ENCODE measurements at places on chromosomes 16 and 17.

- no peak for DNase-seq
Observed at GRCh38 chr17:39177256-39177655, 11.3 kb upstream of the ARL5C start.

- no peak for DNase-seq
Observed at GRCh38 chr16:14179116-14179515, 108.0 kb downstream of the MRTFB start.

GRCh38 chr16:56985962-56986360, 3.4 kb upstream of the NLRC5 start:
- DNase-seq, result no peak

GRCh38 chr17:19978209-19978802, 678 bp upstream of the AKAP10 start:
- no peak for DNase-seq

DNA sequence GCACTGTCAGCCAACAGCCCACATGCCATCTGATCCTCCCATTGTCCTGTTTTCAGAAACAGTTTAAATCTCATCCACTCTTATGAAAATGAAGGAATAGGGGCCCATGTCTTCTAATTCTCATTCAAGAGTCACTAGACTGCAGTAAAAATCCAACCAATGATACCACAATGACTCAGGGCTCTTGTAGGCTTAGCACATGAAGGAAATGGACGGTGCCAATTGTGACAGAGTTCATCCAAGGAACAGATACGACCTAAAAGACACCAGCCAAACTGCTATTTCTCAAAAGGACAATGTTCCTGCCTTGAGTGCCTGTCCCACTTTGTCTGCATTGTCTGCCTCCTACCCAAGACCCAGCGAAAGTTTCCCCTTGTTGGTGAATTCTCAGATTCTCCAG, 204.8 kb upstream of the COX10 start:
- no peak for DNase-seq

DNA sequence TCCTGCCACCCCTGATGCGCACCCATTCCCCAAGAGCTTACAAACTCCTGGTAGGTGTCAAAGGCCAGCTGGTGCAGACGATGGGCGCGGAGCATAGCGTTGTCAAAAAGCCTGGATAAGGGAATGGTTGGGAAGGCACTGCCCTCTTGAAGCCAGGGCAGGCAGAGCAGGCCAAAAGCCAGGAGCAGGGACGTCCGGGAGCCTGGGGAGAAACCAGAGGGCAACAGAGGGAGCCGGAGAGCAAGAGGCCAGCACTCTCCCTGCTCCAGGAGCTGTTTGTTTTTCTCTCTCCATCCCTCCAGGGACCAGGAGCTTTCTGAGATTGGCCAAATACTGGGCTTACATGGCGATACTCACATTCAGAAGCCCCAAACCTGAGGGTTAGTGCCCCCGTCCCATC, 334 bp downstream of the GH1 start:
- DNase-seq, result no peak

DNA sequence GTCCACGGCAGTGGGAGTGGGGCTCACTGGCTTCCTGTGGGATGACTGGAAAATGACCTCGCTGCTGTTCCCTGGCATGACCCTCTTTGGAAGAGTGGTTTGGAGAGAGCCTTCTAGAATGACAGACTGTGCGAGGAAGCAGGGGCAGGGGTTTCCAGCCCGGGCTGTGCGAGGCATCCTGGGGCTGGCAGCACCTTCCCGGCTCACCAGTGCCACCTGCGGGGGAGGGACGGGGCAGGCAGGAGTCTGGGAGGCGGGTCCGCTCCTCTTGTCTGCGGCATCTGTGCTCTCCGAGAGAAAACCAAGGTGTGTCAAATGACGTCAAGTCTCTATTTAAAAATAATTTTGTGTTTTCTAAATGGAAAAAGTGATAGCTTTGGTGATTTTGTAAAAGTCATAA, 7.8 kb upstream of the RNF213 start:
- DNase-seq, result peak; percentile 77

DNA sequence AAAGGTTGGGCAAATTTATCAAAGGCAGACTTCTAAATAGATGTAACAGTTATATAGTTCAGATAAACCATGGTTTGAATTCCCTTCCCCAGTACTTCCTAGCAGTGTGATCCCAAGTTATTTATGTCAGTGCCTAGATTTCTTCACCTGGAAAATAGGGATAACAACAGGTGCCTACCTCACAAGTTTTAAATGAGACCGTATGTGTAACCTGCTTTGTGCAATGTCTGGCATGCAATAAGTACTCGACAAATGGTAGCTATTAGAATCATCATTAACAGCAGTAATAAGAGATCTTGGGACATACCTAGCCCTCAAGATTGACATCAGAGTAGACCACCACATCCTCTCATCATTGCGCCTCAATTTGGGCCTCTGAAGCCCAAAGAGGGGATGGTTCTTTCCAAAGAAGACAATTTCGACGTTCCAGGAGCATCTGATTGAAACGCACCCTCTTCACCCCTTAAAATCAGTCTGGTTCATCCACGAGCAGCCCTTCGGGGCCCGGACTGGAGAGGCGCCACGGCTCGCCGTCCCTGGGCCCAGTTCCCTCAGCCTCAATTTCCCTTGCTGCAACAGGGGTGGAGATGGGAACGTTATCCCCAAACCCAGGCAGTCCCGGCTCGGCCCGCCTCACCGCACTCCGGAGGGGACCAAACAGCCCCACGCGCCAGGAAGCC, 541 bp downstream of the ACACA start:
- no peak for DNase-seq

- DNase-seq, result no peak
Observed at GRCh38 chr17:48734333-48735061, 5.9 kb upstream of the HOXB13 start.

GRCh38 chr17:18381158-18381952, 3.8 kb downstream of the EVPLL start:
- DNase-seq, result no peak

GRCh38 chr17:82713071-82713723, 3.3 kb upstream of the FN3KRP start:
- DNase-seq, result no peak

- no peak for DNase-seq
Observed at GRCh38 chr17:520447-521182, 168.0 kb upstream of the RPH3AL start.

GRCh38 chr16:11165349-11165748, 90.7 kb downstream of the SOCS1 start:
- DNase-seq, result no peak

DNA sequence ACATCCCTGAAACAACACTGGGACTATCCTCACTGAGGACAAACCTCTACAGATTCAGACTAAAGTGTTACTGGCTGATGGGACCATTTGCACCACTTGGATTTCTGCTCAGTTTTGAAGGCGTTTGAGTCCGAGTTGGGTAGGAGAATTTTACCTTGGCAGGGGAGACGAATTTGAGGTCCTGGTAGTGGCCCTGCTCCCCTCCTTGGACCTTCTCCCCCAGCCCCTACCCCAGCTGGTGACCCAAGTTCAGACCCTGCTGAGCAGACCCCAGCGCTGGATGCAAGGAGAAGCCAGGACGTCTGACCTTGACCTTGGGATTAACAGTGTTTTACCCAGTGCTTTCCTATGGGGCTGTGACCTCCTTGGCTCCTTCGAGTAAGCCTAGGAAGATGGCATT, 13.6 kb downstream of the CACNG5 start:
- DNase-seq, result no peak

GRCh38 chr17:49928126-49928800, 40.7 kb upstream of the DLX4 start:
- DNase-seq, result no peak

DNA sequence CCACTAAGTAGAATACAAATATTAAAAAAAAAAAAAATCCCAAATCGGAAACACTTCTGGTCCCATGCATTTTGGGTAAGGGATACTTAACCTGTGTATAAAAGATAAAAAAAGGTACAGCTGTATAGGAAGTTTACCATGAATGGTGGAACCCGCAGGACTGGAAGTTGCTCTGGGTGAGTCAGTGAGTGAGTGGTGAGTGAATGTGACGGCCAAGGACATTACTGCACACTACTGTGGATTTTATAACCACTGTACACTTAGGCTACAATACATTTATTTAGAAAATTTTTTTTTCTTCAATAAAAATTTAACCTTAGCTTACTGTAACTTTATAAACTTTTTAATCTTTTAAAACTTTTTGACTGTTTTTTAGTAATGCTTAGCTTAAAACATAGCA, 71.3 kb upstream of the BCAR1 start:
- no peak for DNase-seq

DNA sequence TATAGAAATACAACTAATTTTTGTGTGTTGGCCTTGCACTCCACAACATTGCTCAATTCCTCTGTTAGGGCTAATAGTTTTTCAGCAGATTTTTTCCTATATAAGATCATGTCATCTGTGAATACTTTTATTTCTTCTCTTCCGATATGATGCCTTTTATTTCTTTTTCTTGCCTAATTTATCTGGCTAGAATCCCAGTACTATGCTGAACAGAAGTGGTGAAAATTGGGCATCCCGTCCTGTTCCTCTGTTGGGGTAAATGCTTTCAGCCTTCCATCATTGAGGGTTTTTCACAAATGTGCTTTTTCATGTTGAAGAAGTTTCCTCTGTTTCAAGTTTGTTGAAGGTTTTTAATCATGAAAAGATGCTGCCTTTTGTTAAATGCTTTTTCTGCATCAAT, 22.7 kb upstream of the TNFRSF13B start:
- DNase-seq, result no peak

DNA sequence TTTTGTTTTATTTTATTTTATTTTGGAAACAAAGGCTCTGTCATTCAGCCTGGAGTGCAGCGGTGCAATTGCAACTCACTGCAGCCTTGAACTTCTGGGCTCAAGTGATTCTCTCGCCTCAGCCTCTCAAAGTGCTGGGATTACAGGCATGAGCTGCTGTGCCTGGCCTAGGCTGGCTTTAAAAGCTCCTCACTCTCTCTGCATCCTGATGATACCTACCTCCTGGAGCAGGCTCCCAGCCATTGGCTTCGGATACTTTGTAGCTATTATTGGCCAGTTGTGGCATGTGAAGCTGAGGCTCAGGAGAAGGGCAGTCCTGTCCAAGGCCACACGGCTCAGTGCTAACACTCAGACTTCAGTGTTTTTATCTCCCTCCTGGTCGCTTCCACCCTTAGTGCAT, 158.0 kb downstream of the SEC14L1 start:
- no peak for DNase-seq

DNA sequence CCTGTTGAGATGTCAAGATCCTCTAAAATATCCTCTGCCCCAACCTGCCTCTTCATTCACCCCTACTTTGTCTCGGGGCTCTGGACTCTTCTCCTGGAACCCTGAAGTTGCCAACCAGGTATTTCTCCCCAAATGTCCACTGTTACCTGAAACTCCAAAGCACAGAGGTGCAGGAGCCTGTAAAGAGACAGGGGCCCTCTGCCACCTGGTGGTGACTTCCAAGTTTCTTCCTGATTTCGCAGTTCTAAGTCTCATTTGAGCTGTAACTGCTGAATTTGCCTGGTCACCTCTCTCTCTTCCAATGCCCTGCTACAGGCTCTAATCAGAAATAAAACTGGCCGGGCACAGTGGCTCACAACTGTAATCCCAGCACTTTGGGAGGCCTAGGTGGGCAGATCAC, 77.1 kb upstream of the RCVRN start:
- DNase-seq, result no peak

- DNase-seq, result no peak
Observed at GRCh38 chr17:77828749-77829539, 129.6 kb upstream of the TNRC6C start.

- DNase-seq, result no peak
Observed at GRCh38 chr16:49987381-49987780, 37.6 kb upstream of the CNEP1R1 start.

DNA sequence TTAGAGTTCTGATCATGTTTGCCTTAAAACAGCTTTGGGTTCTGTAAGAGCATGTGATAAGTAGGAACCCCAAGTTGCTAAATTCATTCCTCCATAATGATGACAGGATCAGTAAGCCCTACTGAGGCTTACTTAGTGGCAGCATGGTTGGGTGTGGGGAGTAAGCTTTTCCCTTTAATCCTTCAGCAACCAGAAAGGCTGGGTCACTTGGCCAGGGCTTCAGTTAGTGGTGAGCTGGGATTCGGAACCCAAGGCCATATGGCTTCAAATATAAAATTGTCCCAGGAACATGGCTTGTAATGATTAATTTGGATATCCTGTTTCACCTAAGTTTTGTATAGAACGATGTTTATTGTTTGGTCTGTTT, 850 bp downstream of the GINS3 start:
- no peak for DNase-seq

DNA sequence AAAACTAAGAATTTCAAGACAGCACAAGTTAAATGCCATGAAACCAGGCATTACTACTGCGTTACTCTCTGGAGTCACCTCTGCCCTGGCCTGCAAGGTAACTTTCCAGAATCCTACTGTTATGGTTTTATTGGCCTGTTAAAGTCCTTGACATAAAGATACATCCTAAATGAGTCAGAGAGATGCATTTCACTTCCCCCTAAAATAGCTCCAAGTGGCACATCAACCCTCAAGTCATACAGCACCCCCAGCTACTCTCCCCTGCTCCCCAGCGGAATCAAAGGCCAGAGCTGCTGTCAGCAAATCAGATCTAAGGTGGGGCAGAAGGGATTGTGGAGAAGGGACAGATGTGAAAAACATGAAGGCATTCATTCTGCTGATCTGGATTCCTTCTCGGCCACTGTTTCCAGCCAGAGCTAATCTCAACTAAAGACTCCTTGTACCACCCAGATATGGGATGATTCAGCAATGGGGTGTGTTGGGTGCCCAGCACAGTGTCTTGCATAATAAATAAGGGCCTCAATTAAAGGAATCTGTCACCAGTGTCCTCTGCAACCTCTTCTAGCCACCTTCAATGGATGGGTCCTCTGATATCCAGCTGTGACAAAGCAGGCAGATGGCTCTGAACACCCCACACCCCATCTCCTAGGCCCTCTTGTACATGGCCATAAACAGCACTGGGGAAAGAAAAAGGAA, 8.5 kb upstream of the CCL1 start:
- DNase-seq, result no peak

GRCh38 chr17:17508646-17509591, 12.7 kb upstream of the RASD1 start:
- no peak for DNase-seq

DNA sequence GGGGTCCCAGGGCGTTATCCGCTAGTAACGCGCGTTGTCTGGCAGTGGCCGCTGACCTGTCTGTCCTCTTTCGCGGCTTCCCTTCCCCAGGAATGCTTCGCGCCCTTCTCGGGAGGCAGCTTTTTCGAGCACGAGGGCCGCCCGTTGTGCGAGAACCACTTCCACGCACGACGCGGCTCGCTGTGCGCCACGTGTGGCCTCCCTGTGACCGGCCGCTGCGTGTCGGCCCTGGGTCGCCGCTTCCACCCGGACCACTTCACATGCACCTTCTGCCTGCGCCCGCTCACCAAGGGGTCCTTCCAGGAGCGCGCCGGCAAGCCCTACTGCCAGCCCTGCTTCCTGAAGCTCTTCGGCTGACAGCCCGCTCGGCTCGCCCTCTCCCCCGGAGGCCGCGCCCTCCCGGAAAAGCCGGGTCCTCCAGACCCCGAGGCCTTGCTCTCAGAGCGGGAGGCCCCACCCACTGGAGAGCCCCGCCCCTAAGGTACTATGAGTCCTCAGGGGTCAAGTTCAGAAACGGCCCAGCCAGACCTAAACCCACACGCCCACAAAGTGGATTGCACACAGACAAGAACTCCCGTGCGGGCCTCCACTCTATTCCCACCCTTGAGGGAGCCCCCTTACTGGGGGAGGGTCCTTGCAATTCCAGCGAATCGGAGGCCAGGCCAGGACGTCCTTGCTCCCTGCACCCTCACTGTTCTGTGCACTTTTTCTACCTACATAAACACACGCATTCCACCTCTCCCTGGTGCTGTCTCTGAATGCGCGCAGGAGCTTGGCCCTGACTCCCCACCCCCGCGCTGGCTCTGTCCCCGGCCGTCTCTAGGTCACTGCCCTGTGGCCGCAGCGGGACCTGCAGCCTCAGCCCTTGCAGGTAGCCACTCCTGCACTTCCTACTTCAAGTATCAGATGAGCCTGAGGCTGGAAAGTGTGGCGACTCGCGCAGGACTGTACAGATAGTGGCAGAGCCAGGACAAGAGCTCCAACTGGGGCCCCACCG, 5.4 kb upstream of the SLC5A2 start:
- DNase-seq, result no peak

All from activated CD8-positive, alpha-beta memory T cell treated with anti-CD3 and anti-CD28 coated beads for 4 hours (primary cell).